CD4-positive, alpha-beta T cell treated with Interleukin-10 for 1 hour (primary cell): ENCODE measurements at places on chromosomes 12 and 14.

GRCh38 chr12:57087010-57087690 is 1.8 kb upstream of the NAB2 start:
- DNase-seq, result peak; percentile 92

DNA sequence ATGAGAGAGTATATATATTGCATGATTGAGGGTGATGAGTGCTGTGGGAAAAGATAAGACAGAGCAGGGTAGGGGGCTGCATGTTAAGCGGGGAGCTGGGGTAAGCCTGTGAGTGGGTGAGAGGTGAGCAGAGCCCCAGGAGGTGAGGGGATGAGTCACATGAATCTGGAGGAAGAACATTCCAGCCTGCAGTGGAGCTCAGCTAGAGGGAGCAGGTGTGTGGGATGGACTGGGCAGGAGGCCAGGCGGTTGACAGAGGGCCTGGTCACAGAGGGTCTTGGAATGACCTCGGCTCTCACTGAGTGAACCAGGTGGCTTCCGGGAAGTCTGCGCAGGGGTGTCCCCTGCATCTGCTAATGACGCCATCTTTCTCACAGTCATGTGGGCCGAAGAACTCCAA is 44.4 kb downstream of the GIT2 start:
- no peak for DNase-seq

DNA sequence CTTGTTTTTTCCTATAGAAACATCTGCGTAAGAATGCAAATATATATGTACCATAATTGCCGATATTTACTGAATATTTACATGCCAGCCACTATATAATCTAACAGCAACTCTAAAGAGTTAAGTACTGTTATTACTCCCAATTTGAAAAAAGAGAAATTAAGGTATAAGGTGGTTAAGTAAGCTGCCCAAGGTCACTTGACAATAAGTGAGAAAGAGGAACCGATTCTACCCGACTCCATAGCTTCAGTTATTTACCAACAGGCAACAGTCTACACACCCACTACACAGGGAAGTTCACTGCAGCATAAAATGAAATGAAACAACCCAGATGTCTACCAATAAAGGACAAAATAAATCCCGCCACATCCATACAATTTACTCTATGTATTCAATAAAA is 1.1 kb downstream of the MIS18BP1 start:
- peak; percentile 37 for DNase-seq

DNA sequence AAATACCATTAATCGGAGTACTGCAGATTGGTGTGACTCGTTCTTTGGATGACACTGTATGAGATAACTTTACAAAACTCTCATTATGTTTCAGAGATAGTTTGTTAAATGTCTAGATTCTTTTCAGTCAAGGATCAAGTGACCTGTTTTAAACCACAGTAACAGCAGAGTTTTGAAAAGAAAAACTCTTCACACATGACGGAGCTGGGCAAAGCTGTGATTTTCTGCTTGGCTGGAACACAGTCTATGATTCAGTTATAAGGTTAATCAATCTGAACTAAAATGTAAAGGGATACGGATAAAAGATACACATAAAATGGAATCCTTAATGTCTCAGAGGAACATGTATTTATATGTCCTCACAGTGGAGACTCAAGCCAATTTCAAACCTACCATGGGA is 573.2 kb downstream of the PRKD1 start:
- no peak for DNase-seq

DNA sequence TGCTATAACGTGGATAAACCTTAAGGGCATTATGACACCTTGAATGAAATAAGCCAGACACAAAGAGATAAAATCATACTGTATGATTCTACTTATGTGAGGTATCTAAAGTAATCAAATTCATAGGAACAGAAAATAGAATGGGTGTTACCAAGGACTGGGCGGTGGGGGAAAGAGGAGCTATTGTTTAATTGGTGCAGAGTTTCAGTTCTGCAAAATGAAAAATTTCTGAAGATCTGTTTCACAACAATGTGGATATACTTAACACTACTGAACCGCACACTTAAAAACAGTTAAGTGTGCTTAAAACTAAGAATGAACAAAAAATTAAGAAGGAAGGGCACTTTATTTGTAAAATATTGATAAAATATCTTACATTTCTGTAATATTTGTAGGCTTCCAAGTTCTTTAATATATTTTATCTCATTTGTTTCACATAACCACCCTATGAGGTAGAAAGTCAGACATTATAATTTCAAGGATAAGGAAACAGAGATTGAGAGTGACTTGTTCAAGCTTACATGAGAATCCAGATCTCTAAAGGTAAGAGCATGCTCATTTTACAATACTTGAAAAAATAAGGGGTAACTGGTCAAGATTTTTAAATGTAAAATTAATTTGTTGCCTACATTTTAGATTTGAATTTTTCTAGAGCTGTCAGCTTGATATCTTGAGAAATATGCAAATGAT is 14.9 kb downstream of the LTA4H start:
- DNase-seq, result no peak

DNA sequence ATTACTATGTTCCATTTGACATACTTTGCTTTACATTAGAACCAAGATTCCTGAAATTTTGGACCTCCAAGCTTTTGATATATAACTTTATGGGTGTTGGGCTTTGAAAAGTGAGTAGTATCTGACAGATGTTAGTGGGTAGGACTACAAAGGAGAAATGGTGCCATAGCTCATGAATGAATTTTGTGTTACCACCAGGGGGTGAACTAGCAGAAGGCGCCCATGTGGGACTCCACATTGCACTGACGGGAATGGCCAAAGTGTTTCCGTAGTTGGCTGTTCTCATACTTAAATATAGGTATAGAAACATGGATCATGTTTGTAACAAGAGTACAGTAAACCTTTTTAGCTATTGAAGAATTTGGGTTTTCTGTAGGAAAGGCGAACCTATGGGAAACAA is 337.5 kb downstream of the FLRT2 start:
- DNase-seq, result no peak

- no peak for DNase-seq
Observed at GRCh38 chr12:72134246-72135020, 137.7 kb upstream of the TRHDE start.

DNA sequence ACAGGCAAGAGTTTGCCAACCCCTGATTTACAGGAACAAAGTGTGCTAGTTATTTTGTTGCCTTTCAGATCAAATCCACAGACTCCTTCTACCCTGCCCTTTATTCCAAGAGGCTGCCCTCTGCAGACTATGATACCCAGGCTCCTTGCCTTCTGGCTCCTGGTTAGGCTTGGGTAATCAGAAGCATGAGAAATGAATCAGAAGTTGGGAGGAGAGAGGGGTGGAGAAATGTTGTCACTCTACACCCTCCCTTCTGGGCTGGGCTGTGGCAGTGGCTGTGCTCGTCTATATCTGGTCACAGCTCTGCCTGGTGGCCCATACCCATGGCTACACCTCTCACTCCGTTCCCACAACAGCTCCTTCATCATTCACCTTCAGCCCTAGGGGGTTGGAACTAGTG is 204.6 kb upstream of the PLXNC1 start:
- DNase-seq, result no peak

- no peak for DNase-seq
Observed at GRCh38 chr12:3684449-3685051, 68.4 kb downstream of the CRACR2A start.

- DNase-seq, result peak; percentile 53
Observed at GRCh38 chr12:68119724-68120211, 39.8 kb downstream of the IFNG start.

DNA sequence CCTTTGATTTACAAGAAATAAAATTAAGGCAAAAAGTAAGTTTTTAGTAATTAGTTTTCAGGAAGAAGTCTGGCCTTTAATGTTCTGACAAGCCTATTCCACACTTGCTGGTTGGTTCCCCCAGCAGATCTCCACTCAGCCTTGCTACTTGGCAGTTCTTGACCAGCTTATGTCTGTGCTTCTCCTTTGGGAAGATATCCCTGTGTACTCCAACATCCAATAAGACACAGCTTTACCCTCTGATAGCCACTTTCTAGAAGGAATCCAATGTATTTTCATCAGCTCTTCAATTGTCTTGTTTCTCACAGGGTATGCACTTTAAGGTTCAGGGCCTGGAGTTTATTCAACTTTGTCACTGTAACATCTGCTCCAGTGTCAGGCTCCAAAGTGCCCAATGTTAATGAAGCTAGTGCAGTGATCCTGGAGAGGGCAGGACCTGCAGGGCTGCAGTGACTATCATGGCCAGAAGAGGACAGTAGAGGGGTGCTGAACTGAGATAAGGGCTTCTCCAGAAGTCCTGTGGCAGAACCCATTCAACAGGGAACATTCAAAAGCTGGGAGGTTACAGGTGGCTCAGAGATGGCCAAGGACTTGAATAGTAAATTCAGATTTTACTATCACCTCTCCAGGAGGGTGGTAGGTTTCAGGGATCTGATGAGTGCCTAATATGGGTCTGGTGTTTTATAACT is 22.9 kb downstream of the JKAMP start:
- DNase-seq, result peak; percentile 53

- DNase-seq, result no peak
Observed at GRCh38 chr12:114696443-114697242, 12.7 kb upstream of the TBX3 start.

DNA sequence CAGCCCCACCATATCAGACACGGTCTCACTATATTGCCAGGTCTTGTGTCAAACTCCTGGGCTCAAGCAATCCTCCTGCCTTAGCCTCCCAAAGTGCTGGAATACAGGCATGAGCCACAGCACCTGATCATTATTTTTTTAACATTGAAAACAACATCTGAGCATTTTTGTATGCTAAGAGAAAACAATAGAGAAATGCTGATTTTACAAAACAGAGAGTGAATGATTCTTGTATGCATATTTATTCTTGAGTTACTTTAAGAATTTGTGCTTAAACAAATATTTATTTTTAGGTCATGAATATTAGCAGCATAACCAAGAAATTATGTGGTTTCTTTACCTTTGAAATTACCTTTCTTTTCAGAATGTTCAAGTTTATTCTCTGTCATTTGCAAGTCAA is 81.8 kb upstream of the KITLG start:
- no peak for DNase-seq

DNA sequence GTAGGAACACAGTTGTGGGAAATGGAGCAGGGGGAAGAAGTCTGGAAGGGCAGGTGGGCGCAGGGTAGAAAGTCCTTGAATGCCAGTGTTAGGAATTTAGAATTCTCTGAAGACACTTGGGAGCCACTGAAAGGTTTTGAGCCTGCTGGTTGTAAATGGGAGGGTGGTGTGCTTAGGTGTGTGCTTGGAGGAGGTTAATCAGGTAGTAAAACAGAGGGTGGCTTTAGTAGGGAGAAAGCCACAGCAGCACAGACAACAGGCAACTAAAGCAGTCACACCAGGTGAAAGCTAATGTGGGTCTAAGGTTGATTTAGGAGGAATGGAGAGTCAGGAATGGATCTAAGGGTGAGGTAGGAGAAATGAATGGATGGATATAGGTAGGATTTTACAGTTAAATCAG is 385.0 kb downstream of the ZFP36L1 start:
- DNase-seq, result no peak

DNA sequence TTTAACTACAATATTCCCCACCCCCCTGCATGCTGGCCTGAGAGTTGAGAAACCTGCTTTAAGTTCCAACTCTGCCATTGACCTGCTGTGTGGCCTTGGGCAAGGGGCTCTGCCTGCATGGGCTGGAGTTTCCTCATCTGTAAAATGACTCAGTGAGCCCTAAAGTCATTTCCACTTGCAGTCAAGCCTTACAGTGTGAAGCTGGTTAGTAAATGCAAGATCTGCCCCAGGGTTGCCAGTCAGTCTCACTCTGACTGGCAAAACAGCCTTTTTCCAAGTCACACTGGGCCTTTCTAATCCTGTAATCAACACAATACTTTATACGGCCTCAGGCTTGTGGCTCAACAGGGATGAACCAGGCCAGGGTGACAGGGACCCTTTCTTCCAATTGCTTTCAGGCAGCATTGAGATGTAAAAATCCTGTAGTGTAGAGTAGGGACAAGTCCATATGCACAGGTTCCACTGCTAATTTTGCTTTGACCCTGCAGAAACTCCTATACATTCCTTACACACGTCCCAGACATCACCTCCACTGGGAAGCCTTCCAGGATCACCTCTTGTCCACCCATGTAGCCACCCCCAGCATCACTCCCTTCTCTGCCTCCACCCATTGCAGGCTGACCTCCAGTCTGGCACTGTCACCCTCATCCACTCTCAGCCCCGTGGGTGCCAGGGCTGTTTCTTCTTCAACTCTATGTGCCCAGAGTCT is 42.6 kb upstream of the PRIMA1 start:
- no peak for DNase-seq

- no peak for DNase-seq
Observed at GRCh38 chr14:82182646-82183045, 649.0 kb upstream of the SEL1L start.

DNA sequence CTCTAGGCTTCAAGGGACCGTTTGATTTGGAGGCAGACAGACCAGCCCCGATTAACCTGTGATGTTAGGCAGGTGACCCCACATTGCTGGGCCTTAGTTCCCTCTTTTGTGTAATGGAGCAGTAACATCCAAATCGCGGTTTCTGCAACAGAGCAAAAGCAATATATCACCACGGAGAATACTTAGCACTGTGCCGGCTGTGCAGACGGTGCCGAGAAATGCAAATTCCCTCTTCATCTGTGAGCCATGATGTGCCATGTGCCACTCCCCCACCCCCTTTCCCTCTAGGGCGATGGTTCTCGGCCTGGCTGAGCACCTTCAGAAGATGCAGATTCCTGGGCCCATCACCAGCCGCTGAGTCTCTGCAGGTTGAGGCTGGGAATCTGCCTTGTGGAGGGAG is 10.9 kb downstream of the BCL7A start:
- no peak for DNase-seq

- no peak for DNase-seq
Observed at GRCh38 chr12:83841620-83842019, 1071.0 kb downstream of the SLC6A15 start.

- no peak for DNase-seq
Observed at GRCh38 chr14:65840118-65840751, 427.7 kb downstream of the FUT8 start.

GRCh38 chr14:48714366-48714765 is 871.8 kb downstream of the RPS29 start:
- no peak for DNase-seq

DNA sequence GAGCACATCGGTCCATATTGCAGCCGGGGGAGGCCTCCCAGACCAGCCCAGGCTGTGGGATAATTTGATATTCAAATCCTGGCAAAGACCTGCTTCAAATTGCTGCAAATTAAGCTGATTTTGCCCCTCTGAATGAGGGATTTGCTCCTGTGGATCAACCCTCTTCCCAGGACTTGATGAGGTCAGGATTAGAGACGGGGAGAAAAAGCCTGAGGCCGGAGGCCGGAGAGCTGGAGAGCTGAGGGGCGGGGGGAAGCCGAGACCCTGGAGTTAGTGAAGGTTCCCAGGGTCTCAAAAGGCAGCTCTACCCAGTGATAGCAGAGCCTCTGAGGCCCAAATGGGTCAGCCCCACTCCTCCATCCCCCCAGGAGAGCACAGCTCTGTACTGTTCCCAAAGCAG is 17.5 kb upstream of the VSX2 start:
- DNase-seq, result no peak
